CD4-positive, alpha-beta T cell (primary cell): ENCODE measurements at places on chromosomes 6 and 20. TPM values are rescaled to one million over a fixed set of nuclear protein-coding genes. Genes with fewer than 3 reads are reported as not detected.

PAK5 gene
- not detected for total RNA-seq

TRPC4AP gene
- 60.6 TPM for total RNA-seq

HSPA1B gene
- 8.3 TPM for total RNA-seq

SIRPB2 gene
- total RNA-seq: 0.49 TPM

HLA-DMB gene
- total RNA-seq: 4.6 TPM

C6orf132 gene
- not detected for total RNA-seq

ETV7 gene
- total RNA-seq: 0.33 TPM

ADGRG6 gene
- 0.31 TPM for total RNA-seq

VTA1 gene
- 18.0 TPM for total RNA-seq

KCNK15 gene
- not detected for total RNA-seq

RAB22A gene
- total RNA-seq: 16.5 TPM

PRPH2 gene
- total RNA-seq: 0.11 TPM

ZC3H12D gene
- total RNA-seq: 70.2 TPM

AKAP12 gene
- 0.05 TPM for total RNA-seq

RIPOR3 gene
- total RNA-seq: not detected

TMEM14B gene
- 44.1 TPM for total RNA-seq

NKX2-4 gene
- not detected for total RNA-seq
